ENCODE measurements at places on chromosomes 6 and 20.

DNA sequence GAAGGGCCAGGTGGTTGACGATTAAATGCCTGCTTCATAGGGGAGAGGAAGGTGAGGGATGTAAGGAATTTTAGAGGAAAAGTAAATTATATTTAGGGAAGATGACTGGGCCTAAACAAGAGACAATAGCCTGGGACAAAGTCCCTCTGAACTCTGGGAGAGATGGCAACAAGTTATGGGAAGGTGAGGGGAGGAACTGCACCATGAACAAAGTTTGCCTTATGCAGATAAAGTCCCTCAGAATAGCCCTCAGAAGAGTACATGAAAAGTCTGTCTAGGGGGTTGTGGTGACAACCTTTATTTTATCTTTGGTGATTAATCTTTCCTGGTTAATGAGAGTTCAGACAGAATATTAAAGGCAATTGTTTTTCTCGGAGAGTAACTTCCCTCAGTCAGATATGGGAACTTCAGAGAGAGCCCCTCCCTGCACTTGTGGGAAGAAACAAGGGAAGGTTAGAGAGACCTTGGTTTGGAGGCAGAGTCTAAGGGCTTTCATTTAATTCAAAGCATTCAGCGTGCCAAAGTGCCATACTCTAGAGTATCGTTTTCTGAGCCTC lies 27.1 kb upstream of the FAM217A start:
- DNase-seq, result no peak

- DNase-seq, result no peak
Observed at GRCh38 chr20:20521736-20522135, 153.8 kb downstream of the INSM1 start.

DNA sequence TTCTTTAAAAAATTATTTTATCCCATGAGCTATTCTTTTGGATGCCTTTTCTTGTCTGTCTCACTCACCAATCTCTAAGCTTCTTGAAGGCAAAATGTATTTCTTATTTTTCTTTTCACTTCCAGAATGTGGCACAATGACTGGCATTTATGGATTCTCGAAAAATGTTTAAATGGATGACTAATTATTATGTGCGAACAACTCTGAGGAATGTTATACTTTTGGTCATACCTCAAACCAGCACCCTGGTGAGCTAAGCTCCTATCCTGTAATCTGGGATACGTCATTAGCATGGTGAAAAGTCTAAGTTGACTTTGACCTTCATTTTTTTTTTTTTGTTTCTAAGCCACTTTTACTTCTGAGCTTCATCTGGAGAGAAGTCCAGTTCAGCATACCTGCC lies 214.0 kb upstream of the CEP162 start:
- DNase-seq, result no peak

GRCh38 chr6:92840246-92840930 lies 579.0 kb downstream of the EPHA7 start:
- DNase-seq, result no peak

DNA sequence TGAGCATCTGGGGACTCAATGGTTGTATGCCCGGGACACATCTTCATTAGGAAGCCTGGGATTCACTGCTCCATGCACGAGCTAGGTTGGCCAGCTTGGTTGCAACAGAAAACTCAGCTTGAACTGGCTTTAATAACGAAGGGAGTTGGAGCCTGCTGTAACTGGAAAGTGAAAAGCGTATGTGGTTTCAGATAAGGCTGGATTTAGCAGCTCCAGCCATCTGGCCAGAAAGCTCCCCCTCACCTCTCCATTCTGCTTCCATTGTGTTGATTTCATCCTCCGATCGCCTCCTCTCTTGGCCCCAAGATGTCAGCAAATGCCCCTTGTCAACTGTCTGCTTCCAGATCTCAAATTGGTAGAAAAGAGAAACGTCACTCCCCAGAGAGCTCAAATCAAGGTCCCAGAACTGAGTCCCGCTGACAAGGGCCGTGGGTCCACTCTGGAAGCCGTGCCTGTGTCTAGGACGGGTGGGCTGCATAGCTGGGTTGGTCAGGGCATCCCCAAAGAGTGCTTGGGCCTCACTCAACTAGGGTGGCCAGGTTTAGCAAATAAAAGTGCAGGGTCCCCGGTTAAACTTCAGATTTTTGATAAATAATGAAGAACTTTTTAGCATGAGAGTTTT lies 117.0 kb upstream of the PMEPA1 start:
- DNase-seq, result no peak

DNA sequence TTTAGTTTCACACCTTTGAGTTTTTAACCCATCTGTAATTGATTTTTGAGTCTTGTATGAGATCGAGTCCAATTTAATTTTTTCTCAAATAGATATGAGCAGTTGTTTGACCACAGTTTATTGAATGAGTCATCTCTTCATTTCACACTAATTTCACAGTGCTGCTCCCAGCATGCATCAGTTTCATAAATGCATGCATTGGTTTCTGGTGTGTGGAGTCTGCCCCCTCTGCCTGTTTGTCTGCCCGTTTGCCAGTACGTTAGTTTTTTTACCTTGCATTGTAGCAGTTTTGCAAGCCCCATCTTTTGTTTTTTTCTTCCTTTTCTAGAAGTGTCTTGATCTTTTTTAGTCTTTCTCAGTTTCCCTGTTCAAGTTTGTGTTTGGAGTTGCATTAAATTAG lies 11.9 kb downstream of the SLX4IP start:
- DNase-seq, result peak; percentile 42

DNA sequence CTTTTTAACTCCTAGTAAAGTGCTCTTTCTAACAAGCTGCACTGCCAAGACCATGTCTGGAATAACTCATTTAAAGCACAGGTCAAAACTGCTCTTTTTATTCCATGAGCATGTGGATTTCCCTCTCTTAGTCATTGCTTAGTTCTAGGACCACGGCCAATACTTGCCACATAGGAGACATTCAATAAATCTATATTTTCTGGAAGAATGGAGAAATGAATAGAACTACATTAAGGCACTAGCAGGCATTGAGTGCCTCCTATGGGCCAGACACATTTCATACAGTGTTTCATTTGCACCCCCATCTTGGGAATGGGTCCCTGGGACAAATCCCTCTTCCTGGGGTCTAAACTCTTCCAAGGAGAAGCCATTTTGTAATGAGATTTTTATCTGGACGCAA lies 552.8 kb upstream of the CITED2 start:
- DNase-seq, result peak; percentile 57

DNA sequence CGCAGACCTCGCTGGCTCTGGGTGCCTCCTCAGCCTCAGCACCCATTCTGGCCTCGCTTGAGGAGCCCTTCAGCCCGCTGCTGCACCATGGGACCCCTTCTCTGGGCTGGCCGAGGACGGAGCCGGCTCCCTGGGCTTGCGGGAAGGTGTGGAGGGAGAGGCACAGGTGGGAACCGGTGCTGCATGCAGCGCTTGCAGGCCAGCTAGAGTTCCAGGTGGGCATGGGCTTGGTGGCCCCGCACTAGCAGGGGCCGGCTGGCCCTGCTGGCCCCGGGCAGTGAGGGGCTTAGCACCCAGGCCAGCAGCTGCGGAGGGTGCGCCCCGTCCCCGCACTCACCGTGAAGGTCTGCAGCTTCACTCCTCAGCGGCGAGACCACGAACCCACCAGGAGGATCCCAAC lies 30.4 kb downstream of the DEFB114 start:
- no peak for DNase-seq

DNA sequence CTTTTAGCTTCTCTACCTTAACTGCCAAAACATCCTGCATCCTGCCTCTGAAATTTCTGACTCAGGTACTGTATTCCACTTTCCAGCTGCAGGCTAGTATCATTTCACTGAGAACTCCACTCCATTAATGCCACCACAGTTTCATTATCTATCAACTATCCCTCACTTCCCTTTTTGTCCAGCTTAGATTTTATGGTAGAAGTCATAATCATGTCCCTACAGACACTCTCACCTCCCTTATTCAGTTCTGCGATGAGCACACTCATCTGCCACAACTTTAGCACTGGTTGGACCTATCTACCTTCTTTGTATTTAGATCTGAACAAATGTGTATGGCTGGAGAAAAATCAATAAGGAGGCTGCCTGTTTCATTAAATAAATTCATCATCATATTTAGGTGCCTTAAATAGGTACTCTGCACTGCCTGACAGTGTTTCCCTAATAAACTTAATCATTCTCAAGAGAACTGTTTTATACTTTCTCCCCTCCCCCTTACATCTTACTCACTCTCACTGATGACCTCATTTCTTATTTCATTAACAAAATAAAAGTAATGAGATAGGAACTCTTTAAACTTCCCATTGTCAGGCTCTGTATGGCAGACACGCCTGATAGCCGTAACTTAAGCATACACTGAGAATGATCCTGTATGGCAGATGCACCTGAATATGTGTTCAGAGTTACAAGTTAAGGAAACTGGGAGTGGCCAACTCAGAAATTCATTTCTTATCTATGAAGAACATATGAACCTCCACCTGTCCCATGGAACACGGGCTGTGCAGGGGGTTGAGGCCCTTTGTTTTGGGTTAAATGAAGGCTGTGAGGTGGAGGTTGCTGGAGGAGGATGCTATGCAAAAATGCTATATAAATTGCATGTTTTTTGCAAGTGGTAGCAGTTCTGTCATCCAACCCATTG lies 95.3 kb upstream of the MAN1A1 start:
- no peak for DNase-seq

DNA sequence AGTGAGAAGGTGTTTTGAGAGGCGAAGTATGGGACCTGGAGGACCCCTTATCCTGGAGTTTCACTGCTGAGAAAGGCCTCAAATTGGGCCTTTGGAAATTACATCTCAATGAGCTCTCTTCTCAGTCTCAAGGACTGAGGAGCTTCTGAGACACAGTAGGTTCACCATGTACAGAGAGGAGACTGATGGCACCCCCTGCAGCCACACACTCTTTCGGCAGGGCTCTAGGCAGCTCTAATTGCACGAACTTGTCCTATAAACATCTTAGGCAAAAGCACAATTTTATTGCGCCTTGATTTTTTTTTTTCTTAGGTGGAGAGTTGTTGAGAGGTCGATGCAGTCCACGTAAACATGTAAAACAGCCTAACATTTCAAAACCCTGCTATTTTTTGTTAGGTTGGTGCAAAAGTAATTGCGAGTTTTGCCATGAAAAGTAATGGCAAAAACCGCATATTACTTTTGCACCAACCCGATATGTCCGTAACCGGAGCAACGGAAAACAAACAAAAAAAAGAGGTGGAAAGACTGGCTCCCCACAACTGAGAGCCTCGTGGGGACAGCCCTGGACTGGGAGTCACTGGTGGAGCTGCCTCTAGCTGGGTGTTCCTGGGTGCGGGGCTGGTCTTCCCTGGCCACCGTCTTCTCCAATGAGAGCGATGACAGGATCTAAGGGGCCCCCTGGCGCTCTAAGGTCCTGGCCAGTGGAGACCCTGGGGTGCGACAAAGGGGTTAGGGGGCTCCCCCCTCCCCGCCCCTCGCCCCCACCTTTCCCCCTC lies 84.0 kb upstream of the EYA2 start:
- DNase-seq, result no peak

DNA sequence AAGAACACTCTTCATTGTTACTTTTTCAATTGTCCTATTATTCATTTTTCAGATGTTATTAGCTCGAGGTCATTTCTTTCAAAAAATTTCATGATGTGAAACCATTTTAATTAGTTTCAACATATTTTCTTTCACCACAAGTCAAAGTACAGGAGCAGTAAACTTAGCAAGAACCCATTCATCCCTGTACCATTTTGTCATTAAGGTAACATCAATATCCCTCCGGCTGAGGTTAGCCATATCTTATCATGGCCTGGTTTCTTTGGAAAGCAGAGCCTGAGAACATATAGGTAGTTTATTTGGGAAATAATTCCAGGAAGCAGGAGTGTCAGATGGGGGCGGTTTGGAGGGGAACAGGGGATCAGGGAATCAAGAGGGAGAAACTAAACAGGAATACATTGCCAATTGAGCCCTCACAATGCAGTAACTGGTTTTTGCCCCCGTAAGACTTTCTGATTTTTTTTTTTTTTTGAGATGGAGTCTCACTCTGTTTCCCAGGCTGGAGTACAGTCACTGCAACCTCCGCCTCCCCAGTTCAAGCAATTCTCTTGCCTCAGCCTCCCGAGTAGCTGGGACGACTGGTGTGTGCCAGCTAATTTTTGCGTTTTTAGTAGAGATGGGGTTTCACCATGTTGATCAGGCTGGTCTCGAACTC lies 83.7 kb downstream of the MKKS start:
- DNase-seq, result no peak

DNA sequence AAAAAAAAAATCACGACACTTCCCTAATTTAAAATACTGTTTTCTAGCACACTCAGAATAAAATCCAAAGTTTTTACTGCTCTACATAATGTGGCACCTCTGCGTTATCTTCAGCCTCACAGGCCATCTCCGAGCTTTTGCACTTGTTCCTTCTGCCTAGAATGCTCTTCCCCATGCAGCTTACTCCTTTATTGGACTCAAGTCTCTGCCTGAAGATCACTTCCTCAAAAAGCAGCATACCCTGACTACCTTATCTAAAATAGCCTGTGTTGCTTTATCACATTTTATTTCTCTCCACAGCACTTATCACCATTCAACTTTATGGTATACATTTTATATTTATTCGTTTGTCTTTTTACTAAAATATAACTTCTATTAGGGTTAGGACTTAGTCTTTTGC lies 2.3 kb downstream of the ZNF322 start:
- DNase-seq, result no peak

Measured in AG04450 (cell line).